ENCODE measurements at places on chromosomes 2 and 18.

DNA sequence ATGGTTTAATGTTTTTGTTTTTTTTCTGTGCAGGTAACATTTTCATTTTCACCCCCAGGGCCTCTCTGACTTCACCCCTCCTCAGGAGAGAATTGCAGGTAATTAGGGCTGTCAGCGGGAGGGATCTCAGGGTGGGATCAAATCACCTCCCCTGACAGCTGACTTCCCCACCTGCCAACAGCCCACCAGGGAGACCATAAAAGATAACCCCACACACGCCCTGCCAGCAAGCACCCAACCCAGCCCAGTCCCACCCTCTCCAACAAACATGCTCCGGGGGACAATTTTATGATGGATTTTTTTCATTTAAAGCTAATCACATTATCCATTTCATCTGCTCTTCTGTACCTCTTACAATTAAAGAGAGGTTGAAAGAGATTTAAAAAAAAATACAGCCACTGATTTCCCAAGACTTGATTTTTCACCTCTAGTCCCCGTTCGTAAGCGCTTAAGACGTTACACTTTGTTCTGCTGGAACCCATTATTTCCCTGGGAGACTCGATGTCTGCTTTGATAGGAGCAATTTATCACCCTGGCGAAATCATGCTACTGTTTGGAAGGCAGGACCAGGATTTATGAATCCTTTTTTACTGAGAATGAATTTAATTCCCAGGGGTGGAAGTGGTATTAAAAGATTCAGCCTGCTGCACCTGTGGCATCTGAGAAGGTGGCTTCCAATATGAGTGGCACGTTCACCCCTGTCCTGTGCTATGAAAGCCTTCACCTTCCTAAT is 232.9 kb upstream of the ID2 start:
- DNase-seq, result no peak

GRCh38 chr2:190984595-190984994 is 29.4 kb downstream of the STAT1 start:
- DNase-seq, result no peak

DNA sequence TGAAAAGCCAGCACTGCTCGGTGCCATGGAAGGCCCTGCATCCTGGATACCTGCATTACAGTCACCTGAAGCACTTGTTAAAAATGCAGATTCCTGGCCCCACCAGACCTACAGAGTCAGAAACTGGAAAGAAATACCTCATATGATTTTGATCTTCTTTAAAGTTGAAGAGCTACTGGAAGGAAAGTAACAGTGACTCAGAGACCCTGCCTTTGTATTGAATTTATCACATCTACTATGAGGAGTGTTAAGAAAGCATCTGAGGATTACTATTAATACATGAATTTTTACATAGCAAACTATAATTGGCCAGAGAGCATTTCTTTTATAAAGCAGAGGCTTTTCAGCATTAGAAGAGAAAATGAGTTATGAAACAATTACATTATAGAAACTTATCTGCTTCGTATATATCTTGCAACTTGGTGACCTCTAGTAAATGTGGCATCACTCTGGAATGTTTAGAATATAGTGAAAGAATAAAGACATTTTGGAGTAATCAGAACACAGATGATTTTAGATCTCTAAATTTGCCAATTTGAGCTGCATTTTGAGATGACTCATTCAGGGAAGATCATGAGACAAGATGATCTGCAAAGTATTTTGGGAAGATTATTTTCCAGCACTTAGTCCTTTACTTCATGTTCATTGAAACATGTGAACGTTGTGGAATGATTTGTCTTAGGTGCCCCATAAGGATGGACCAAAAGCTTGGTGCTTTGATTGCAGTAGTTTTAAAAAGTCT is 12.2 kb downstream of the PTPRM start:
- DNase-seq, result no peak

DNA sequence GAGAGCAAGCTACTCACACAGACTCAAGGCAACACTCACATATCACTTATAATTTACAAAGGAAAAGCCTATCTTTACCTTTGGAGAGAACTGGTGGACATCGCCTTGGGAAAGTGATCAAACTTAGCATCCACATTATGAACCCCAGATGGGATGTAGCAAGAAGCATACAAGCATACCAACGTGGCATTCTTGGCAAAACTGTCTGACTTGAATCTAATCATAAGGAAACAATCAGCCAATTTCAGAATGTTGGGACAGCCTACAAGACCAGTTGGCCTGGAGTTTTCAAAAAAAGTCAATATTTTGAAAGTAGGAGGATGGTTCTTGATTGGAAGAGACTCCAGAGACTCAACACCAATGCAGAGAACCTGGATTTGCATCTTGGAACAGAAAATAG is 79.1 kb upstream of the PMAIP1 start:
- no peak for DNase-seq

DNA sequence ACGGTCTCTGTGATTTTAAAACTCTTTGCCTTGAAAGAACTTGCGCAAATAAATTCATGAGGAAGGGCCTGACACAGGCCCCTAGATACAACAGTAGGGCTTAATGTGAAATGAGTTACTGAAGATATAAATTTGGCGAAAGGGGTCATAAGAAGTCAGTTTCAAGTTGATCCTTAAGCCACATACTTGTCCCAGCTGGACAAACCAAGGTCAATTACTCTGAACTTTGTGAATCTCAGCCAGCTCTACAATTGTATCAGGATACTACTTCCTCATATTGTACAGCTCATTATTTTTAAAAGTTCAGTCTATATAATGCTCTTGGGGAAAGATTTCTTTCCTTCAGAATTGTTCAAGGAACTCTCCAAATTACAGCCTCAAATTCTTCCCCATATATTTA is 432.8 kb downstream of the METTL4 start:
- no peak for DNase-seq

DNA sequence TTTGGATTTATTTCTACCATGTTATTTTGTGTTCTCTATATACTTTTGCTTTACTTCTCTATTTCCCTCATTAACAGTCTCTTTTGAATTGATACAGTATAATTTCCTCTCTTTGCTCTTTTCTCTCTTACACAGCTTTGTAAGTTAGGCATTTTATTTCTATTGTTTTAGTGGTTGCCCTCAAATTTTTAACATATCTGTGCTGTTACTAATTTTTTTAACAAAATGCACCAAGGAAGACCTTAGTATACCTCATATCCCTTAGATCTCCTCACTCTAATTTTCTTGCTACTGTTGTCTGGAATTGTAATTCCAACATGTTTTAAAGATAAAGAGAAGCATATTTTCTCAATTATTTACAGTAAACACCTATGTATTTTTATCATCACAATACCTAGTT is 416.8 kb upstream of the SLC14A2 start:
- DNase-seq, result no peak

GRCh38 chr2:80874374-80874773 is 569.8 kb upstream of the LRRTM1 start:
- DNase-seq, result no peak

DNA sequence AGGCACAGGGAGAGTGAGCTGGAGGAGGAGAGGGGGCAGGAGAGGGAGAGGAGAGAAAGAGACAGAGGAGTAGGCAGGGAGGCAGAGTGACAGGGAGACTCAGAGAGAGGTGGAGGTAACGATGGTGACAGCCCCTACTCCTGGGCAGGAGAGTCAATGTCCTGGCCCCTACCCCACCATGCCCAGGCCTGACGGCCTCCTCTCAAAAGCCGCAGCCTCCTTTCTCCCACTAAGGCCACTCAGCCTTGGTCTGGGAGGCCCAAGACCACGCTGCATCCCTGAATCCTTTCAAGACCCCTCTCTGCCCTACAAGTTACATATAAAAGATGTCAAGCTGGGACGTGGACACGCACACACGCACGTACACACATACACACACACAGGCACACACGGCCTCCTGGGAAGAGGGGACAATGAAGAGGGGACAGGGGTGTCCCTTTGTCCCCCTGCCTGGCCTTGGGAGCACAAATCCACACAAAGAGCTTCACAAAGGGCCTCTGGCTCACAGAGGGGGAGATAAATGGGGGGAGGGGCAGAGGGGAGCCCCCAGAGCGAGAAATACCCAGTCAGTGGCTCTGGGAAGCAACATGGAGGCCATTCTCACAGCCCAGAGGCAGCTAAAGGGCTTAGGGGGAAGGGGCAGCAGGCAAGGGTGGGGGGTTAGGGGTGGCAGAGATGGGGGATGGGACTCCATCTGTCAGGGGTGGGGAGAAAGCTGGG is 19.5 kb upstream of the TNS1 start:
- no peak for DNase-seq

- no peak for DNase-seq
These were observed 308.5 kb downstream of the NRXN1 start for GRCh38 chr2:50723286-50723938.

- DNase-seq, result peak; percentile 97
These were observed 57.9 kb upstream of the MSH2 start for GRCh38 chr2:47344890-47345589.

GRCh38 chr2:239198221-239198620 is 202.6 kb downstream of the HDAC4 start:
- no peak for DNase-seq

GRCh38 chr2:210623506-210623905 is 67.1 kb downstream of the CPS1 start:
- DNase-seq, result no peak

GRCh38 chr2:108363024-108363907 is 14.5 kb upstream of the SULT1C4 start:
- no peak for DNase-seq
